ENCODE measurements at places on chromosomes 13 and 19. TPM values are rescaled to one million over a fixed set of nuclear protein-coding genes. Genes with fewer than 3 reads are reported as not detected.

The ZNF98 gene
- not detected for total RNA-seq

The APOC4 gene
- not detected for total RNA-seq

The TDRD12 gene
- total RNA-seq = under 0.01 TPM

The ZNF320 gene
- 5.0 TPM for total RNA-seq

The SAE1 gene
- 192 TPM for total RNA-seq

The FCHO1 gene
- 0.28 TPM for total RNA-seq

The NMRK2 gene
- total RNA-seq = not detected

The ZNF433 gene
- 6.4 TPM for total RNA-seq

The CEACAM18 gene
- total RNA-seq = not detected

The SERPINE3 gene
- not detected for total RNA-seq

The SH2D3A gene
- total RNA-seq = not detected

DNA sequence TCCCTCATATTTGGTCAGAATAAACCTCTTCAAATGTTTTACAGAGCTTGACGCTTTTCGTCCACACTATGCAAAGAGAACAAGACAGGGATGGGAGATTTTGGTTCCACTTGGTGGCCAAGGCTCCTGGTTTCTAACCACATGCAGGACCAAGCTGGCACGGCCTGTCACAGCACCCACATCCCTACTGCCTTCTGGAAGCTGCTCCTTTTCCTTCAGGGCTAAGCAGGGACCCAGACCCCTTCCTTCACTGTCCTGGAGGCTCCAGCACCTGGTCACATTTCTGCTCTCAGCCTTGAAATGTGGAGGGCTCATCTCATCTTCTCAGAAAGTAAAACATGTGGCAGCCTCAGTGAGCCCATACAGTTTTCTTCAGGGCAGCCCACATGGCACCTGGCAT, 50.4 kb upstream of the ARHGEF7 start:
- no peak for DNase-seq
- H3K36me3 ChIP-seq = no peaks in the 10 kb centered on the region
- H3K27me3 ChIP-seq = peaks cover 26% of the 10 kb centered on the region
- H3K4me1 ChIP-seq = no peaks in the 10 kb centered on the region

DNA sequence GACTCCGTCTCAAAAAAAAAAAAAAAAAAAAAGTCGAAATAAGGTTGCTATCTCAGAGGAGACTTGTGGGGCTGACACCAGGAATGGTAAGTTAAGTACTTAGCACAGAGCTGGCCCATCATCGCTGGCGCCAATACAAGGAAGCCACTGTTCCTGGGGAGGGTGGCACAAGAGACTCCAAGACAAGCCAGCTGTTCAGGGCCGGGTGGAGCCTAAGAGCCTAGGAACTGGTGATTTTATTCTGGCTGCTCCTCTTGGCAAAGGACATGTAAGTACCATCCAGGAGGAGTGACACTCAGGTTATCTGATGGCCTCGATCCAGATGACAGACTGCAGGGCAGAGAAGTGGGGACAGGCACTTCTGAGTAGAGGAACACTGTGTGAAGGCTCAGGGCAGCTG, 3.8 kb downstream of the ELOF1 start:
- no peaks in the 10 kb centered on the region for H3K27me3 ChIP-seq
- DNase-seq = no peak
- H3K36me3 ChIP-seq = peaks cover 35% of the 10 kb centered on the region
- no peak overlapping the region for H3K27ac ChIP-seq

DNA sequence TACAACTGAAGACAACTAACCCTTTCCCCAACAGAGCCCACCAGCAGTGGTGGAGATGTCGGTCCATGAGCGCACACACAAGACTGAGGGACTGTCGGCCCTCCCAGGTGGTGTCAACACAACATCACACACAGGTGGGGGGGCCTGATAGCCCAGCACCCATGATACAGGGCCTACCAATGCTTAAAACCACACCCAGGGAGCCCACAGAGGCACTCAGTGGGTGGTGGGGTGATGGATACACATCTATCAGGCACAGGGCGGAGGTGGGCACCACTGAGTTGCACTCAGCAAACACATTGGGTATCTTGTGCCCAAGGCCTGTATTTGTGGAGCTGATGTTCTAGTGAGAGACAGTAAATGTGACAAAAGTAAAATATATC, 7.0 kb upstream of the ZFP36 start:
- no peak overlapping the region for H3K27ac ChIP-seq
- no peak for DNase-seq
- H3K27me3 ChIP-seq = no peaks in the 10 kb centered on the region
- peaks cover 11% of the 10 kb centered on the region for H3K36me3 ChIP-seq
- H3K4me1 ChIP-seq = peaks cover 27% of the 10 kb centered on the region
- H3K4me3 ChIP-seq = no peak overlapping the region

DNA sequence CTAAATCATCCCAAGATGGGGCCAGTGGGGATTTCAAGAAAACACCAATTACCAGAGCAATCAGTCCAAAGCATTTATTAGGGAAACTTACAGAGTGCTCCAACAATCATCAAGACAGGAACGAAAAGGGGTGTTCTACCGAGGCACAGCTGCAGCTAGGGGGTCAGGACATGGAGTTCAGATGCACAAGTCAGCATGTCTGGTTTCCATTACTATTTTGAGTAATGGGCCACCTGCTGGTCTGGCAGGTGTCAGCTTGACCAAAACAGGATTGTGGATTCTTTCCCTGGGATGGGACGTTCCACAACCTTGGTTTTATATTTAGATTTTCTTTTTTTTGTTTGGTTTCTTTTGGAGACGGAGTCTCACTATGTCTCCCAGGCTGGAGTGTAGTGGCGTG, 3.9 kb upstream of the UBL5 start:
- H3K4me3 ChIP-seq = no peak overlapping the region
- H3K27ac ChIP-seq = no peak overlapping the region
- no peaks in the 10 kb centered on the region for H3K27me3 ChIP-seq
- no peaks in the 10 kb centered on the region for H3K36me3 ChIP-seq
- peaks cover 2% of the 10 kb centered on the region for H3K4me1 ChIP-seq

DNA sequence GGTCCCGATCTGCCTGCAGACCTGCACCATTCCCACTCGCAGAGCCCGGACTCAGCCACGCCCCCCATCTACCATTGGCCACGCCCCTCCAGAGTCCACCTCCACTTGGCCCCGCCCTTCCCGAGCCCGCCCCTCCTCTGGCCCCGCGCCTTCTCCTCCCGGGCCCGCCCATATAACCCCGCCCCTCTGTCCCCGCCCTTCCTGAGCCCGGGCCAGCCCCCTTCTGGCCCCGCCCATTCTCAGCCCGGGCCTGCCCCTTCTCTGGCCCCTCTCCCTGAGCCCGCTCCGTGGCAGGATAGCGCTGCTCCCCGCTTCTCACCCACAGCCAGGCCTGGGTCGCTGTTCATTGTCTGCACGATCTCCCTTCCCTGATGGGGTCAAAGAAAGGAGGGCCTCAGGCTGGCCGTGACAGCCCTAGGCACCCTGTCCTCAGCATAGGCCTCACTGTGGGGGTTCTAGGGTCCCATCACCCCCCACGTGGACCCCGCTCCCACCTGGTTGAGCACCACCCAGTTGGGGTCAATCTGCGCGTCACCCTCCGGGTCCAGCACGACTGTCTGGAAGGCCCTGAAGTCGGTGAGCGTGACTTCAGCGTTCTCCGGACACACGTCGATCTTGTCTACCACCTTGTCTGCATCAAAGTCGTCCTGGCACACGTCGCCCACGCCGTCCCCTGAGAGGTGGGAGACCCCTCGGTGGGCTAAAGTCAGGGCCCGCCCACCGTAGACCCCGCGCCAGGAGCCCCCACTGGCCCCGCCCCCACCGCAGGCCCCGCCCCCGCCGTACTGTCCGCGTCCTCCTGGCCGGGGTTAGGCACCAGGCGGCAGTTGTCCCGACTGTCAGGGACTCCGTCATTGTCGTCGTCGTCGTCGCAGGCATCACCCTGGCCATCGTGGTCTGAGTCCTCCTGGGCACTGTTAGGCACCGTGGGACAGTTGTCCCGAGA, 5.7 kb downstream of the COMP start:
- DNase-seq = peak; percentile 22
- H3K36me3 ChIP-seq = no peaks in the 10 kb centered on the region
- H3K4me1 ChIP-seq = peaks cover 2% of the 10 kb centered on the region
- peaks cover 44% of the 10 kb centered on the region for H3K27me3 ChIP-seq

DNA sequence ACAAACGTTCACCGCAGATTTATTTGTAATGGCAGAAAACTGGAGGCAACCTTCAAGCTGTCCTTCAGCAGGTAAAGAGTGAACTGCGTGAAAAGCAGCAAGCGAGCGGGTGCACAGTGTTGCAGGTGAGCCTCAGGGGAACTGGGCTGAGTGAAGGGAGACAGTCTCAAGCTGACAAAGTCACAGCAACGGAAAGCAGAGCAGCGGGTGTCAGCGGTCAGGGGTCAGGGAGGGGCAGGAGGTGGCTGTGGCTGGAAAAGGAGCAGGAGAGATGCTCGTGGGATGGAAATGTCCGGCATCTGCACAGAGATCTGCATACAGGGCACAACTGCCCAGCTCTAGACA, 8.5 kb upstream of the RASA3 start:
- H3K36me3 ChIP-seq = no peaks in the 10 kb centered on the region
- peaks cover 8% of the 10 kb centered on the region for H3K4me1 ChIP-seq
- H3K4me3 ChIP-seq = no peak overlapping the region
- no peak for DNase-seq
- peaks cover 8% of the 10 kb centered on the region for H3K27me3 ChIP-seq
- H3K27ac ChIP-seq = no peak overlapping the region

DNA sequence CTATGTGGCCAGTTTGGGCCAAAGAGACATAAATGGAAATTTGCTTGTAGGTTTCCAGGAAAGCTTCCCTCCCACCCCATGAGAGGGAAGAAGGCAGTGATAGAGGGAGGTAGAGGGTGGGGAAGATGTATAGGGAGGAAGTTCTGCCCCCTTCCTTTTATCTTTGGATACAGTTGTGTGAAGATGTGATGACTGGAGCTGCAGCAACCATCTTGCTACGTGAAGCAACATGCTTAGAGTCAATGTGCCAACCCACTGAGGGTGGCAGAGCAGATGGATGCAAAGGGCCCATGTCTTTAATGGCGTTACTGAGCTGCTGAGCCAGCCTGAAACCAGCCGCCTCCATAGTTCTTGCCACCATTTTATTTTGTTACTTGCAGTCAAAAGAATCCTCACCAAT, 10.7 kb downstream of the VSIG10L start:
- no peak overlapping the region for H3K27ac ChIP-seq
- H3K4me3 ChIP-seq = no peak overlapping the region
- H3K27me3 ChIP-seq = peaks cover 4% of the 10 kb centered on the region
- DNase-seq = no peak

DNA sequence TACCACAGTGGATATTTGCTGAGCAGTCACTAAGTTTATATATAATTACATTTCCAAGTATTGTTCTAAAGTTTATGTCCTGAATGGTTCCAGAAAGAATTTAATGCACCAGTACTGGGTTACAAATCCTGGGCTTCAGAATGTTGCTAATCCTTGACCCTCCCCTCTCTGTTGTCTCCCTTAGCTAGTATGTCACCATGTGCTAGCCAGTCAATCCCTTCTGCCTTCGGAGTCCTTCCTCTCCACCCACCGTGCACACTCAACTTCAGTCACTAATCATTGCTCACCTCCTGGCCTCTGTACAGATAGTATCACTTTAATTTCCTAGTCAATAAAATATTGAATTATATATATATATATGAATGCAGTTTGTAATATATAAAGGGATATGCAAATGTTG, 7.5 kb downstream of the FAM124A start:
- no peaks in the 10 kb centered on the region for H3K36me3 ChIP-seq
- no peak overlapping the region for H3K27ac ChIP-seq
- H3K4me3 ChIP-seq = no peak overlapping the region
- no peak for DNase-seq

DNA sequence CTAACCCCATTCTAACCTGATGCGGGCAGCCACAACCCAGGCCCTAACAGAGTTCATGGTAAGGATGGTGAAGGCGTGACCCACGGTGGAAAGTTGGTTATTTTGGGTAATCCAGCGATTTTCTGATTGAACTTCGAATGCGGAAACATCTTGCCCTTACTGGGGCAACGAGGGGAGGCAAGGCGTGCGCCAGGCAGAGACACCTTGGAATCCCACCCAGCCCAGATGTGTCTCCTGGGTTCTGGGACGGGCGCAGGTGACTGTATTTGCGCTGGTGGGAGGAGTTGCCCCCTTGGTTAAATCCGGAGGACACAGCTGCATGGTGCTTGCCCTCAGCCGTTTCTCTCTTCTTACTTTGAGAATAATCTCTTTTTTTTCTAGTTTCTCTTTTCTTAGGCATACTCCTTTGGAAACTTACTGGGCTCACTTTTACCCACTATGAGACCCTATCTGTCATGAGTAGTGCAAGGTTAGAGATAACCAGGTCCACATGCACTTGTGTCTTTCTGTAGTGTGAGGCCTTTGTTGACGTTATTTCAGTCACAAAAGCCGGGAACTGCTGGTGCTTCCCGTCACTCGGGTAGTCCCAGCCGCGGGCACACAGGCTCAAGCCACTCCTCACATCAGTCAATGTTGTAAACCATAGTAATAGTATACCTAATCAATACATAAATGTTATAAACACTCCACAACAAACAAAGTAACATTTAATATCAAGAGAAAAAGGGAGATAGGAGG, 81.5 kb downstream of the ATP11A start:
- H3K36me3 ChIP-seq = peaks cover 3% of the 10 kb centered on the region
- H3K27ac ChIP-seq = no peak overlapping the region
- H3K27me3 ChIP-seq = no peaks in the 10 kb centered on the region
- DNase-seq = no peak
- H3K4me3 ChIP-seq = no peak overlapping the region

DNA sequence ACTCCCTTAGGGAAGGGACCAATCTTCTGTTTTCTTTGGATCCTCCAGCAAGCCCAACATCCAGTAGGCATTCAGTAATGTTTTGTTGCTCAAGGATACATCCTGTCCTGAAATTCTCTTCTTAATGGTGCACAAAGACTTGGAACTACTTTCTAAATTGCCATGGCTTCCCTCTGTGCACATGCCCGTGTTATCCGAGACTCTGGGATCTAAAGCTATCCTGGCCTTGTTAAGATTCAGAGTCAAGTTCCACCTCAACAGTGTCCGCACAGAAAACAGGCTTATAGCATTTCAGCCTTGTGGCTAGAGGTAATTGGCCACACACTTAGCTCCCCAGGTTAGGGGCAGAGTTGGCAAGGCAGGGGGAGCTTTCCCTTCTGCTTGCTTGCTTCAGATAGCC, 71.8 kb downstream of the CBY2 start:
- H3K4me3 ChIP-seq = no peak overlapping the region
- H3K4me1 ChIP-seq = peaks cover 9% of the 10 kb centered on the region
- peaks cover 20% of the 10 kb centered on the region for H3K27me3 ChIP-seq
- no peaks in the 10 kb centered on the region for H3K36me3 ChIP-seq
- H3K27ac ChIP-seq = no peak overlapping the region

- H3K27ac ChIP-seq = no peak overlapping the region
- H3K27me3 ChIP-seq = no peaks in the 10 kb centered on the region
- H3K4me1 ChIP-seq = no peaks in the 10 kb centered on the region
- no peak overlapping the region for H3K4me3 ChIP-seq
- H3K36me3 ChIP-seq = no peaks in the 10 kb centered on the region
Measured at GRCh38 chr13:42924344-42924743, 67.7 kb downstream of the EPSTI1 start.

DNA sequence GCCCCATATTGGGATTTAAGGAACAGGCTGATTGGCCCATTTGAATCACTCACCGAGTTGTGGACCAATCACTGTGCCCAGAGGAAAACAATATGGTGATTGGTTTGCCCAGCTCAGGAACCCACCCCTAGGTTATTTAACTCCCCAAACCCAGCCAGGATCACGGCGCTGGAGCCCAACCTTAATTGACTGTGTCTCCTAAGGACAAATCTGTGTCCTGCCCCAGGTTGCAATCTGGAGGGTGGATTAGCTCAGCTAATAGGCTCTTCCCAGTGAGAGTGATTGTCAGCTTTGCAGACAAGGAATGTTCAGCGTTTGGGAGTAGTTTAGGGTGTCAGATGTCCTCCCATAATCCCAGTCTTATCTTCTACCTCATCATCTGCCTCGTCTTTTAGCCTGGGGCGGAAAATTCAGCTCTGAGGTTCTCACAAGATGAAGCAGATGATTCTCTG, 3.5 kb upstream of the ZNF358 start:
- no peaks in the 10 kb centered on the region for H3K36me3 ChIP-seq
- DNase-seq = no peak
- peaks cover 18% of the 10 kb centered on the region for H3K4me1 ChIP-seq

Data from IMR-90 (cell line).